ENCODE measurements at places on chromosomes 2 and 18. TPM values are rescaled to one million over a fixed set of nuclear protein-coding genes. Genes with fewer than 3 reads are reported as not detected.
A peak's percentile ranks its signal among the peaks of the same experiment; 100 is the strongest.

ABCB11 gene
- not detected for polyA plus RNA-seq

HOXD4 gene
- not detected for polyA plus RNA-seq

TMEM247 gene
- not detected for polyA plus RNA-seq

DCDC2C gene
- polyA plus RNA-seq = not detected

IL1RL1 gene
- not detected for polyA plus RNA-seq

KIAA2012 gene
- not detected for polyA plus RNA-seq

KCNE4 gene
- polyA plus RNA-seq = not detected

UGT1A6 gene
- polyA plus RNA-seq = not detected

GKN2 gene
- not detected for polyA plus RNA-seq

DNA sequence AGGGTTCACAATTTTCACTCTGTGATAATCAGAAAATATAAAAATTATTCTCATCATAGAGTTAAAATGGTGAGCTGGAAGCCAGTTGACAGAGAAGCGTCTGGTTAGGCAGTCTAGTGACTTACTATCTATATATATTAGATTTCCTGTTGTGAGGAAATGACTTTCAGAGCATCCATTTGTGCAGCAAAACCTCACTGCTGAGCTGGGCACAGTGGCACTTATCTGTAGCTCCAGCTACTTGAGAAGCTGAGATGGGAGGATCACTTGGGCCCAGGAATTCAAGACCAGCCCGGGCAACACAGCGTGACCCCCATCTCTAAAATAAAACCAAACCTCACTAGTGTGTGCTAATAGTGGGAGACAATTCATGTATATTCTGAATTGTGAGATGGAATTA is 7.2 kb upstream of the KIAA2012 start:
- no peak overlapping the region for H3K27ac ChIP-seq
- no peaks in the 10 kb centered on the region for H3K27me3 ChIP-seq
- no peaks in the 10 kb centered on the region for H3K36me3 ChIP-seq
- H3K4me1 ChIP-seq = no peaks in the 10 kb centered on the region

- peaks cover 11% of the 10 kb centered on the region for H3K4me1 ChIP-seq
- no peaks in the 10 kb centered on the region for H3K36me3 ChIP-seq
- H3K4me3 ChIP-seq = no peak overlapping the region
- DNase-seq = no peak
- H3K27ac ChIP-seq = no peak overlapping the region
These were observed 27.2 kb downstream of the CDKL4 start for GRCh38 chr2:39216346-39217191.

GRCh38 chr2:151260573-151261230 is 961 bp downstream of the RBM43 start:
- H3K4me3 ChIP-seq = peak overlapping the region; percentile 87
- H3K36me3 ChIP-seq = no peaks in the 10 kb centered on the region
- H3K27ac ChIP-seq = peak overlapping the region; percentile 97
- H3K27me3 ChIP-seq = no peaks in the 10 kb centered on the region

DNA sequence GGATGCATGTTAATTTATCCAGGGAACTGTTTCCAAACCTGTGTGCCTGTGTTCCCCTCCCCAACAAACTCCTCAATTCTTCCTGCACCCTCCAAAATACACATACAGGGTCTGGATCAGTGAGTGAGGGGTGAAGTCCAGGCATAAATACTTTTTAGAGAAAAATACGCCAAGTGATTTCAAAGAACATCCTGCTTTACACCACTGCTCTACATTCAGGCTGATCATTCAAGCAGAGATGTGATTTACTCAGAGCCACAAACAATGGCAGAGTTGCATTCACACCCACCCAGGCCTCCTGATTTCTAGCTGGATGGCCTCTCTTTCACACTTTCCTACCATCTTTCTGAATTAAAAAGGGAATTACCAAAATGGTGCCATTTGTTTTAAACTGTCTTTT is 289.5 kb upstream of the SLC14A2 start:
- H3K27ac ChIP-seq = no peak overlapping the region
- H3K4me3 ChIP-seq = no peak overlapping the region
- H3K27me3 ChIP-seq = peaks cover 47% of the 10 kb centered on the region
- DNase-seq = no peak
- no peaks in the 10 kb centered on the region for H3K36me3 ChIP-seq

GRCh38 chr2:23602116-23602515 is 217.1 kb downstream of the KLHL29 start:
- H3K27me3 ChIP-seq = no peaks in the 10 kb centered on the region
- H3K4me1 ChIP-seq = no peaks in the 10 kb centered on the region
- no peak for DNase-seq
- no peak overlapping the region for H3K27ac ChIP-seq
- no peak overlapping the region for H3K4me3 ChIP-seq

DNA sequence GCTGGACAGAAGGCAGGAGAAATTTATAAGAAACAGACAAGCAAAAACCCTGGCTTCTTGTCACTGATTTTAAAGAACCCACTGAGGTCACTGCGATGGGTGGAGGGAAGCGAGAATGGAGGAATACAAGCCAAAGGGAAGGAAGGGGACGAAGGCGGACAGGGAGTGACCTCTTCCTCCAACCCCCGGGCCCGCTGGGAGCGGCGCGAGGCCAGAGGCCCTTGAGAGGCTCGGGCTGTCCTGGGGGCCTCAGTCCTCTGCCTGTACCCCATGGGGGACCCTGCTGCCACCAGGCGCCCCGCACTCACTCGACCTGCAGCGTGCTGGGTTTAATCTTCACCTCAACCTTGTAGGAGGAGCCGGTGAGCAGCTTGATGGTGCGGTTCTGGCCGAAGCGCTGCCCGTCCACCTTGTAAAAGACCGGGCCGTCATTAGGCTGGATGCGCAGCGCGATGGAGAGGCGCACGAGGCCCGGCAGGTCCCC is 793 bp downstream of the CNRIP1 start:
- peaks cover 19% of the 10 kb centered on the region for H3K4me1 ChIP-seq
- no peak for DNase-seq
- peaks cover 39% of the 10 kb centered on the region for H3K27me3 ChIP-seq
- no peaks in the 10 kb centered on the region for H3K36me3 ChIP-seq
- peak overlapping the region; percentile 93 for H3K4me3 ChIP-seq

DNA sequence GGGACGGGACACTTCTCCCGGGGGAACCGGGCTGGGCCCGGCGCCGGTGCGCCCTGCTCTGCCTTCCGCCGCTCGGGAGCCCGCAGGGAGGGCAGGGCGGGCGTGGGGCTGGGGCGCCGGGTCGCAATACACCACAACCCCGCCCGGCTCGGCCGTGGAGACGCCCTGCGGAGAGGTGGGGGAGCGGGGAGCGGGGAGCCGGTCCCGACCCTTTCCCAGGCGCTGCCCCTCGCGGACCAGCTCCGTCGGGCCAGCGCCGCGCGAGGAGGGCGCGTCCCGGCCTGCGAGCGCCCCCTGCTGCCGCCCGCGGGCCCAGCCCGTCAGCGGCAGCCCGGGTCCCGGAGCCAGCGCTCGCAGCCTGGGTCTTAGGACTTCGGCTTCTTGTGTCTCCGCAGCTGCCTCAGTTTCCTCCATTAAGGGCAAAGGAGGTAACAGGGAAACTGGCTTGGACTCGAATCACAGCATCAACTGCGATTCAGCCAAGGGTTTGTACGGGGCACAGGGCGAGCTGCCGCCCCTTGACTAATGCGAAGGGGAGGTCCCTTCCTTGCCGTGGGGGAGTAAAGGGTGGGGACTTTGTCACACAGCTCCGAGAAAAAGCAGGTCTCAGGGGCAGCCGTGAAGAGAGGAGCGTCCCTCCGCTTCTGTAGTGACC is 635 bp upstream of the ADRA2B start:
- H3K27ac ChIP-seq = no peak overlapping the region
- H3K27me3 ChIP-seq = peaks cover 11% of the 10 kb centered on the region
- H3K36me3 ChIP-seq = no peaks in the 10 kb centered on the region

DNA sequence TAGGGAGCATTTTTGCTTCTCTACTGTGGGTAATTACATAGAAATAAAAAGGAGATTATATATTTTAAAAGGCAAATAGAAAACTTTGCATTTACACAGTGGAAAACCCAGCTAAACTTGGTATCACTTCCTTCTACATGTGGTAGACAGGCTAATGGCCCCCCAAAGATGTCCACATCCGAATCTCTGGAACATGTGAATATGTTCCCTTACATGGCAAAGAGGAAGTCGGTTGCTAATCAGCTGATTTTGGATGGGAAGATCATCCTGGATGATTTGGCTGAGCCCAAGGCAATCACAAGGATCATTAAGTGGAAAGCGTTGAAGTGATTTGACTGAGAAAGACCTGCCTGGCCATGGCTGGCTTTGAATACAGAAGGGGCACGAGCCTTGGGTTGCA is 26.2 kb downstream of the CREG2 start:
- peaks cover 13% of the 10 kb centered on the region for H3K27me3 ChIP-seq
- H3K4me1 ChIP-seq = peaks cover 14% of the 10 kb centered on the region
- H3K27ac ChIP-seq = peak overlapping the region; percentile 67
- H3K4me3 ChIP-seq = peak overlapping the region; percentile 7
- no peaks in the 10 kb centered on the region for H3K36me3 ChIP-seq
- DNase-seq = no peak

DNA sequence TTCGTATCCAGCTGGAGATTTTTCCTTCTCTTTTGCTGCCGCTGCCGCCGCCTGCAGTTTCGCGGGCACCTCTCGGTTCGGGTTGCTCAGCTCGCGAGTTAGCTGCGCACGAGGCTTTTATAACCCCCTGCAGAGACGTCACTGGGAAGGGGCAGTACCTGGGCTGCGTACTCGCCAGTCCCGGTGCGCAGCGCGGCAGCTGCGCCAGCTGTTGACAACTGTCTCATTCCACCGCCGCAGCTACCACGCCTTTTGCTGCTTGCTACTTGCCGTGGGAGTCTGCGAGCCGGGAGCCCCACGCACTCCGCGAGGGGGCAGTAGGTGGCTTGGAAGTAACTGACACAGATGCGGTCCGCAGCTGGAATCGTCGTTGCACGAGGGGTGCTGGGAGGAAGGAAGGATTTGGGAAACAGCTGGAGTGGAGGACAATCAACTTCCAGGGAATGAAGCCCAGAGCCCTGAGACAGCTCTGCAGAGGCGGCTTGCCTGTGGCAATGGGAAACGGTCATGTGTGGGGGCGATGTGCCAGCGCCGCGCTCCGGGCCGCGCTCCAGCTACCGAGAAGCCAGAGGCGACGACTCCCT is at the start of gene TACR1:
Gene TACR1 (minus strand): TSS at position 93 of the 584 bp plus-strand sequence. CDS start 586 bp downstream, outside the sequence.
- peaks cover 57% of the 10 kb centered on the region for H3K27me3 ChIP-seq
- peak within 1 kb of the TSS; percentile 79 for H3K27ac ChIP-seq
- H3K4me3 ChIP-seq = peak within 1 kb of the TSS; percentile 84
- peak; percentile 31 for DNase-seq
- peaks cover 3% of the 10 kb centered on the region for H3K4me1 ChIP-seq

DNA sequence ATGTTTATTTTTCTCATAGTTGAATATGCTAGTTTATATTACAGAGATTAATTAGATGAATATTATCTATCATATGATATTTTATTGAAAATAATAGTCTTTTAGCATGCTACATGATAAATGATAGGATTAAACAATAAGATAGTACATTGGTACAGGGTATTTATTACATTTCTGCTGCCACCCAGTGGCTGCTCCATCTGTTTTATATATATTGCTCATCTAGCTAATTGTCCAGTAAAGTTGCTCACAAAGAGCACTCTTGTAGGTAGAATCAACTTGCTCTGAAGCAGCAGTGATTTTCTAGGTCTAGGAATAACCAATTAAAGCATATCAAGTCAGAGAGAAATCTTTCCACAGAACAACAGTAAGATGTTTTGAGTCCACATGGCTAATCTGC is 183.3 kb downstream of the ASXL3 start:
- H3K27ac ChIP-seq = no peak overlapping the region
- no peaks in the 10 kb centered on the region for H3K4me1 ChIP-seq
- no peak overlapping the region for H3K4me3 ChIP-seq
- no peak for DNase-seq

- H3K4me3 ChIP-seq = no peak overlapping the region
- H3K4me1 ChIP-seq = no peaks in the 10 kb centered on the region
- H3K27ac ChIP-seq = no peak overlapping the region
- no peak for DNase-seq
- H3K36me3 ChIP-seq = no peaks in the 10 kb centered on the region
These were observed 38.2 kb upstream of the LYPD6B start for GRCh38 chr2:149000158-149000938.

- no peaks in the 10 kb centered on the region for H3K36me3 ChIP-seq
- DNase-seq = no peak
- H3K27me3 ChIP-seq = peaks cover 6% of the 10 kb centered on the region
- no peaks in the 10 kb centered on the region for H3K4me1 ChIP-seq
These were observed 16.5 kb upstream of the ACSL3 start for GRCh38 chr2:222844323-222844722.

DNA sequence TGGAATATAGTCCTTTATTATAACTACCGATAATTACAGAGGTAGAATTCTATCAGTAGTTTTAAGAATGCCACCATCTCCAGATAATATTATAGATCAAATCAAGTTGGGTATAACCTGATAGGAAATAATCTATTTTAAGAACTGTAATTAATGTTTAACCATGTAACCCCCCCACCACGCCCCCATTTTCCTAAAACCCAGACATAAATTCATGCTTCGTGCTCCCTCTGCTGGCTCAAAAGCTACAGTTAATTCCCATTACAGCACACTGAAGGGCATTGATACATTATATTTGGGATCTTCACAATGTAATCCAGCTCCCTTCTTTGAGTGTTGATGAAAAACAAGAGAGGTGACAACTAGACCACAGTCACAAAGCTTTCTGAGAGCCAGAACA is 228.0 kb upstream of the SMAD7 start:
- no peak overlapping the region for H3K4me3 ChIP-seq
- H3K4me1 ChIP-seq = peaks cover 27% of the 10 kb centered on the region
- H3K27ac ChIP-seq = no peak overlapping the region
- no peaks in the 10 kb centered on the region for H3K36me3 ChIP-seq
- H3K27me3 ChIP-seq = no peaks in the 10 kb centered on the region

DNA sequence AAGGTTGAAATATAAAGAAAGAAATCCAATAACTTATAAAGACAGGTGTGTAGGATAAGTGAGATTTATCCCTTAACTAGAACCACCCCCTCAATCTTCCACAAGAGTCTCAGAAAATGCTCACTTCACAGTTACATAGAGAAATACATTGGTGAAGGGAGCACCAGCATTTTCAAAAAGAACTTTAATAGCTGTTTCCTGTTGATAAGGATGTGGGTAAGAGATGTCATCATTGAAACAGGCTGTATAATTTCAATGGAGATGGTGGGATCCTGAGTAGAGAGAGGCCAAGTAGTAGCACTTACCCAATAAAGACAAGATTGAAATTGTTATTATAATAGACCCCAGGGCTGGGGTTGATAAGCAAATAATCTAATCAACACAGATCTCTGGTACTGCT is 162.2 kb upstream of the TACR1 start:
- no peak overlapping the region for H3K27ac ChIP-seq
- H3K27me3 ChIP-seq = no peaks in the 10 kb centered on the region
- H3K36me3 ChIP-seq = no peaks in the 10 kb centered on the region
- DNase-seq = no peak

GRCh38 chr2:161954103-161954502 is 119.9 kb downstream of the DPP4 start:
- no peak overlapping the region for H3K4me3 ChIP-seq
- no peak overlapping the region for H3K27ac ChIP-seq
- DNase-seq = no peak
- no peaks in the 10 kb centered on the region for H3K4me1 ChIP-seq

GRCh38 chr2:194223218-194223617 is 1433.8 kb upstream of the SLC39A10 start:
- H3K4me1 ChIP-seq = no peaks in the 10 kb centered on the region
- DNase-seq = no peak
- no peaks in the 10 kb centered on the region for H3K36me3 ChIP-seq
- H3K4me3 ChIP-seq = no peak overlapping the region
- no peak overlapping the region for H3K27ac ChIP-seq

Measured in naive B cell (primary cell).